ENCODE measurements at places on chromosomes 12 and 14.

DNA sequence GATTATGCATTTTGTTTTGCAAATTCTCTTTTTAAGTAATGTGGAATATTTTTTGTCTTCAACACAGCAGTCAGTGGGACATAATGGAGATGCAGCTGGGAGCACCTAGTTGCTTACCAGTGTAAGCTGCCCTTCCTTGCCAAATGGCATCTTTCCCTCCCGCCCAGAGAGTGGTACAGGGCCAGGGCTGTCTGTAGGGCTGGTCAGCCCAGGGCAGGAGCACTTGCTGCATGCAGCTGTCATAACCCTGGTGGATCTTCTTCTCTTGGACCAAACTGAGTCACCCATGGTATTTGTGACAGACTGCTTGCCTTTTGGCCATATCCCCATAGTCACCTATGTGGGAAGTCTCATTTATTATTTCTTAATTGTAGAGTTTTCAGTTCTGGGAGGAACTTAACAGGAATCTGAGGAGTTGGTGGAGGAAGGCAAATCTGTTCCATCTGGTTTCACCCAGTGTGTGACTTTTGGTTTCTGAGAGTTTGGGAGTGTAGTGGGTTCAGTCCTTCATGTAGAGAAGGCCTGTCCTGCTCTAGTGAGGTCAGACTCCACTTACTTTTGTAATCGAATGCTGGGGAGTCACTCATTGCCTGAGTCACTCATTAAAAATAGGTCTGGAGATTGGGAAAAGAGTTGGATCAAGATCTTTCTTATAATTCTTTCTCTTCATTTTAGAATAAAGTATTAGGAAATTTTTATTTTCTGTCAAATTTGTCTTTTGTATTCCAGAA is 62.0 kb upstream of the ASPG start:
- no peak for DNase-seq

GRCh38 chr12:70305794-70306193 is 60.3 kb upstream of the KCNMB4 start:
- no peak for DNase-seq

DNA sequence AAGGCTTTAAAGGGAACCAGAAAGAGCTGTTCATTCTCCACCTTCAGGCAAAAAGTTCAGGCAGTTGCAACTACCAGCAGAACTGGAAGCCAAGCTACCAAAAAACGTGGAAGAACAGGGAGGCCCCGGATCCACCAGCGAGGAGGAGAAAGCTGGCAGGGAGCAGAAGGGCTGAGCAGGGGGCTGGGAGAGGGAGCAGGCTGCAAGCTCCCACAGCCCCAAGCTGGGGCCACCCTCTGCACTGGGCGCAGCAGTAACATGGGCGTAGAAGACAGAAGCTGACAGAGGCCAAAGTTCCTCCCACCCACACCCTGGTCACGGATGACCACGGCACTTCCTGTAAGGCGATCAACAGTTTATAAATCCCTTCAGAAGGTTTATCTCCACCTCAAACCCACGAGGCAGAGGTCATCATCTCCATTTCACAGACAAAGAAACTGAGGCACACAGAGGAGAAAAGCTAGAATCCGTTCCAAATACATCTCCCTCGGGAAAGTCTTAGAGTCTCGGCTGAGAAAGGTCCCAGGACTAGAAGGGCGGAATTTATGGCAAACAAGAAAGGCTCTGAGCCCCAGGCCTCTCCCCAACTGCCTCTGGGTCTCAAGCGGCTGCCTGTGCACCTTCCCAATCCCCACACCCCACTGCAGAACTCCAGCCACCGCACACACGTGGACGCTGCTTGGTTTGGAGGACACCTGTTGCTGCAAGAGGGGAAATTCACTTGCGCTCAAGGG is 1.8 kb downstream of the CCDC85C start:
- no peak for DNase-seq

- no peak for DNase-seq
These were observed 439.3 kb downstream of the DPF3 start for GRCh38 chr14:72454388-72455160.

DNA sequence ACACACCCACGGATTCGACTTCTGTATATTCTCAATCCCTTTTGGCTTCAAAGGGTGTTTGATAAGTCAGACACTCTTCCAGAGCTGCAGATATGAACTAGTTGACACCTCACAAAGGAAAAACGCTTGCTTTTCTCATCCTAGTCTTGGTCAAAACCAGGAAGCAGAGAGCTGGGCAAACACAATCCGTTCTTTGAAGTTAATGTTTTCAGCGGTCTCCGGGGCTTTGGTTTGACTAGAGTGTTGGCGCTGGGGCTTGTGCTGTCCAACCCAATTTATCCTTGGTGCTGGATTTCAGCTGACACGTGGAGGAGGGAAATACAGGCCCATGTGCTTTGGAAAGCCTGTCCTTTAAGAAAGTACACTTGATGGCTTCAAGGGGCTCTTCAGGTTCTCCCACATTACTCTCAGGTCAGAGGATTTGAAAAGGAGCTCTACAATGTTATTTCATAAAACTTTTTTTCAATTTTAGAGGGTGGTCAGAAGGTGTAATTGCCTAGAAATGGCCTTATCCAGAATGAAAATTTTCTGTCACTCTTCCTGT is 985.8 kb downstream of the VRK1 start:
- DNase-seq: no peak

GRCh38 chr14:73780391-73780790 is 66.2 kb upstream of the PNMA1 start:
- DNase-seq: no peak

DNA sequence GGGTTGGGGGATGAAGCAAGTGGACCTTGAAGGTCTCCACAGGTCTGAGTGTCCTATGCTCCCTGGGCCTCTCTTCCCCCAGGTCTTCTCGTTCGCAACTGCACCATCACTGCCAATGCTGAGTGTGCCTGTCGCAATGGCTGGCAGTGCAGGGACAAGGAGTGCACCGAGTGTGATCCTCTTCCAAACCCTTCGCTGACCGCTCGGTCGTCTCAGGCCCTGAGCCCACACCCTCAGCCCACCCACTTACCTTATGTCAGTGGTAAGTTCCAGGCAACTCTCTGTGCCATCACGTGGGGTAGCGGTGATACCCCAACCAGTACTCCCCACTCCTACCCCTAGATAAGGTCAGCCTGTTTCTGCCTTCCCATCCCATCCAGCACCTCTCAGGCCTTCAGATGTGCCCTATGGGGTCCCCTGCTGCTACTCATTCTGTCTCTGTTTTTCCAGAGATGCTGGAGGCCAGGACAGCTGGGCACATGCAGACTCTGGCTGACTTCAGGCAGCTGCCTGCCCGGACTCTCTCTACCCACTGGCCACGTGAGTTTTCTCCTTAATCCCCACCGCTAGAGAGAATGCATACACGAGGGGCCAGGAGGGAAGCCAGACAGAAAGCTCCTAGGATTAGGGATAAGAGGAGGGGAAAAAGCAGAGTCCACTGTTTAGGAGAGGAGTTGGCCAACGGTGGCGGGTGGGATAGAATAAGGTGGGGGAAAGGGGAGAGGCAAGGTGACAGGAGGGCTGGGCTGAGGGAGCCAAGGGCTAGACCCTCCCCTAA is 1.6 kb upstream of the TAPBPL start:
- DNase-seq: no peak

DNA sequence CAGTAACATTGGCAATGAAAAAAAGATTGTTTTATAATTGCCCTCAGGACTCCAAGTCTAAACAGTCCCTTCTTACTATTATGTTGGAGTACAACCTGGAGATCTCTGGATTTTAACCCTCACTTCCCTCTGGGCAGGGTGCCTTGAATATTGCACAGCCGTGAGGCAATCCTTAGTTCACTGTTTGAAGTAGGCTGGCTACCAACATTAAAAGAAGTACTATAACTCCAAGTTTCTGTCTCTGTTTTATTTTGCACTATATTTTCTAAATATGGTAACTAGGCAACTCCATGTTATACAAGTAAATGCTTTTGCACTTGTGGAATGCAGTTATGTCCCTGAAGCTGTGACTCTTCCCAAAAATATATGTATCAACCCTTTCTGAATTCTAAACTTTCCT is 490.7 kb downstream of the EGLN3 start:
- DNase-seq: no peak

DNA sequence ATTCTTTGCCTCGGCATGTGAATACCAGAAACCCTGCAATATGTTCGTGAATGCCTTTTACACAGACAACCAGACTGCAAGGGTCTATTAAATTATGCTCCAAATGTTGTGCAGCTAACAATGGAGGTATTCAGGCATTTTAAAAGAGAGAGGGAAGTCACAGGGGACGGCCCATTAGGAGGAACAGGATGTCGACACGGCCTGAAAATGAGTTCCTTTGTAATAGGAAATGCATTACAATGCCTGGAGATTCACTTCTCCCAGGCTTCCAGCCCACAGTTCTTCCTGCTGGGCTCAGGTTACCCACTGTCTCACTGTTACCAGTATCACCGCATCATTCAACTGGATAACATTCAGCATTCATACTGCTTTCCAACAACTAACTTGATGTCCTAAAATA is 2.5 kb downstream of the DUSP6 start:
- DNase-seq: no peak

GRCh38 chr12:110661337-110661972 is 27.5 kb downstream of the HVCN1 start:
- DNase-seq: no peak

GRCh38 chr12:14454098-14454907 is 88.8 kb downstream of the ATF7IP start:
- DNase-seq: no peak

GRCh38 chr12:1523046-1523445 is 71.3 kb downstream of the FBXL14 start:
- no peak for DNase-seq

DNA sequence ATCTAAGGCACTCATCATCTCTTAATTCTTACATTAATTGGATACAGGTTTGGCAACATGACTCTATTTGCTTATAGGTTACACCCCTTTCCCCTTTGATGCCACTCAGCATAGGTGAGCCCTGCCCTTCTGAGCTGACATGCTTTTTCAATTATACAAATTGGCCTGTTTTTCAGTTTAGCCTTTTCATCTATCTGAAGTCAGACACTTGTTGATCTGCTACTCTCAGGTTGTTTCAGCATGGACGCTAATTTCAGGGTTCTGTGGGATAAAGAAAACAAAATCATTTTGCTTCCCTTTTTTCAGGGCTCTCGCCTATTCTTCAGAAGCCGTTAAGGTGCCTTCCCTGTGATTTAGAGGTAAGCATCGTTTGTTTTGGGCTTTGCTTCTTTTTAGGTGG is 55.3 kb downstream of the DACT1 start:
- no peak for DNase-seq

- no peak for DNase-seq
These were observed 601.8 kb downstream of the SLC16A7 start for GRCh38 chr12:60197589-60197988.

GRCh38 chr14:46433381-46433780 is 218.2 kb downstream of the RPL10L start:
- DNase-seq: no peak

GRCh38 chr12:126033751-126034150 is 968.5 kb downstream of the AACS start:
- DNase-seq: no peak

- DNase-seq: no peak
These were observed 189.5 kb upstream of the PLEKHG7 start for GRCh38 chr12:92513231-92513730.

DNA sequence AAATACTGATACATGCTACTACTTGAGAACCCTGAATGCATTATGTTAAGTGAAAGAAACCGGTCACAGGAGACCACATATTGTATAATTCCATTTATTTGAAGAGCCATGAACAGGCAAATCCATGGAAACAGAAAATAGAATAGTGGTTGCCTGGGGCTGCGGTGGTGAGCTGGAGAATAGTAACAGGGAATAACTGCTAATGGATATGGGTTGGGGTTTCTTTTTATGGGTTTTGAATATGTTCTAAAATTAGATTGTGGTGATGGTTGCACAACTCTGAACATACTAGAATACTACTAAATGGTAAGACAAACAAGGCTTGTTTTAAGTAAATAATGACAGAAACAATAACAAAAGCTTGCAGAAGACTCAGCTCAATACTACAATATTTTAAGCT is 293.0 kb downstream of the BTG1 start:
- no peak for DNase-seq

DNA sequence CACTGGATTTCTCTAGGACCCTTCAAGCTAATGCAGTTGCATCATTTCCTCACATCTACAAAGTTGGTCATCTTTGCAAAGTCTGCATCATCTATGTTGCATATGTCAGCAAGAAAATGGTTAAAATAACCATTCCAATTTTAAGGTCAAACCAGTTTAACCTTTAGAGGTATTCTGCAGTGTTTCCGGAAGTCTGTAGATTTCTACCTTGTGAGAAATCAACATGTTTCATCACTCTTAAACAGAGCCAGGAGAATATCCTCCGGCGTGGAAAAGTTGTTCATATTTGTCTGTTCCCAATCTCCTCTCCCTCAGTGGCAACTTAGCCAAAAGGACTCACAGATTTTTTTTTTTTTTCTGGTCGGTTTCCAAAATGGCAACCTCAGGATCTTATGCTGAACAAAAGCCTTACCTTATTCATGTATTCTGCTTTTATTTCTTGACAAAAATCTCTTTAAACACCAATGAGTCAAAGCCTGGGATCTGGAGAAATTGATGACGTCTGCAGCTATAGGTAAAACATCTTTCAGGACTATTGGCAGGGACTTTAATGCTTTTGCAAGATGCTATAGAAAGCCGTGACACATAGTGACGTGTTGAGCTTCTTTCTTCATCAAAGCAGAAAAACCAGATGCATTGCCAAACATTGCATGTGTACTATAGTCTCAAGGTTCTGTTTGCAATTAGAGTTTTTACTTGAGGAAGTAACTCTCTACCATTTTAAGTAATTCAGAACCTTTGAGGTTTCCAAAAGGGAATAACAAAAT is 16.0 kb upstream of the CDK17 start:
- DNase-seq: no peak

DNA sequence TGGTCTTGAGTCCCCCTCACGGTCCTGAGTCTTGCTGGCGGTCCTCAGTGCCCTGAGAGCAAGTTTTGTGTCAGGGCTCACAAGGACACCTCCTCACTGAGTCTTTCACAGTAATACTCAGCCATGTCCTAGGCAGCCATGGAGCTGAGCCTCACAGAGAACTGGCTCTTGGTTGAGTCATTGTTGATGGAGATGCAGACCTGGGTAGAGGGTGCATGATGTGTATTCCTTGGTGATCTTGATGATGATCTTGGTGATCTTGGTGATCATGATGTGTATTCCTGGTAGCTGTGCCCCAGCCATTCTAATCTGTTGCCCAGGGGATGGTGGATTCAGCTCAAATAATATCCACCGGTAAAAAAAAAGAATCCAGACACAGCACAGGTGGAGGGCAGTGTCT is 495.4 kb downstream of the TMEM121 start:
- DNase-seq: no peak

- DNase-seq: no peak
These were observed 24.7 kb downstream of the TTC7B start for GRCh38 chr14:90791486-90791885.

Measured in COR-L47 (cell line).